Thoracic aorta (tissue), 2 donors: ENCODE measurements at places on chromosomes 11 and 22.

DNA sequence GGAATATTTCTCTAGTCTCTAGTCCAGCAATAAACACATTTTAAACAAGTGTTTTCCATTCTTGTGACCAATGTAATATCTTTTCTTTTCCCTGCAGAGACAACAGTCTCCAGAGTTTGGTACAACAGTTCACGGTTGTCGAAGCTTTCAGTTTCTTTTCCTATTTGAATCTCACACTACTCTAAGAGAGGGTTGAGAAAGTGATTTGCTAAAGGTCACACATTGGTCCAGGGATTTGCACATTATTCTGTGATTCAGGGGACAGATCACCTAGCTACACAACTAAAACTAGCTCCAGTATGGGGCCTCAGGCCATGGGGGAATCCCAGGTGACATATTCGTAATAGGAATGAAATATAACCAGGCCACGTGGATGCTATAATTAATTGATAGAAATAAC is 132.5 kb downstream of the HIPK3 start:
- no peak for DNase-seq

DNA sequence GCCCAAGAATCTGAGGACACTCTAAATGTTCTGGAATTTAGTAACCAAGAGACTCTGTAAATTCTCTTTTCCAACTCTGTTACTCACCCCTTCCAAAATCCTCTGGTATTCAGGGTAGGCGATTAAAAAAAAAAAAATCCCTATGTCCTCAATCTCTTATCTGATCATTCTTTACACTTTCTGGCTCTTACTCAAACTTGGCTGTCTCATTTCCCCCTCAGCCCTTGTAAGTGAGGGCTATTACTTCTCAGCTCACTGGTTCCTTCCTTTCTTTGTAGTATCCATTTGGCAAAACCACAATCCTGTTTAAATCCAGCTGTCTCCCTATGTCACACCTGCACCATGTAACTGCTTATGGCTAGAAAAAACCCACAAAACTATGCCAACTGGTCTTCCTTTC is 12.7 kb upstream of the MSANTD2 start:
- no peak for DNase-seq

DNA sequence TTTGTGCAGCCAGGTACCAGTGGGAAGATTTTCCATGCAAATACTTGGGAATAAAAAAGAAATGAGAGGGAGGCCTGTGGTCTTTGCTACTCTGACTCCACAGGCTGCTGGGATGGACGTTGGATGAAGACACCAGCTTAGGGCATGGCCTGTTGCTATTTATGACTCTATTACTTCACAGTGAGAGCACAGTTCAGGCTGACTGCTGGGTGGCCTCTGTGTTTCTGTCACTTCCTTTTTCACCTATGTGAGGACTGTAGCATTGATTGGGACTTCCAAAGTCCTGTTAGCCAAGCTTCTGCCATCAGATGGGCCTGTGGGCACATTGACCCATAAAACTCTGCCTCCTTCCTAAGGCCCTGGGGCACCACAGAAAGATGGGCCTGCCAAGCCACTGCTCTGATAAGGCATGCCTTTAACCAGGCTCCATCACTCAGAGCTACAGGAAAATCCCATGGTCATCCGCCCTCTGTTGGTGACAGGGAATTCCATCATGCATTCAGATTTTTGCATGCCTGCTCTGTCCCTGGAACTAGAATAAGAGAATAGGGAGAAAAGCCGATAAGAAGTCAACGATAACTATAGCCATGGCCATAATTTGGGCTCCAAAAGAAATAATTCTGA is 64.6 kb downstream of the KCNJ1 start:
- DNase-seq: no peak

GRCh38 chr22:25061605-25062376 is 109.3 kb downstream of the KIAA1671 start:
- no peak for DNase-seq

GRCh38 chr22:21971858-21972275 is 10.7 kb downstream of the TOP3B start:
- DNase-seq: no peak

DNA sequence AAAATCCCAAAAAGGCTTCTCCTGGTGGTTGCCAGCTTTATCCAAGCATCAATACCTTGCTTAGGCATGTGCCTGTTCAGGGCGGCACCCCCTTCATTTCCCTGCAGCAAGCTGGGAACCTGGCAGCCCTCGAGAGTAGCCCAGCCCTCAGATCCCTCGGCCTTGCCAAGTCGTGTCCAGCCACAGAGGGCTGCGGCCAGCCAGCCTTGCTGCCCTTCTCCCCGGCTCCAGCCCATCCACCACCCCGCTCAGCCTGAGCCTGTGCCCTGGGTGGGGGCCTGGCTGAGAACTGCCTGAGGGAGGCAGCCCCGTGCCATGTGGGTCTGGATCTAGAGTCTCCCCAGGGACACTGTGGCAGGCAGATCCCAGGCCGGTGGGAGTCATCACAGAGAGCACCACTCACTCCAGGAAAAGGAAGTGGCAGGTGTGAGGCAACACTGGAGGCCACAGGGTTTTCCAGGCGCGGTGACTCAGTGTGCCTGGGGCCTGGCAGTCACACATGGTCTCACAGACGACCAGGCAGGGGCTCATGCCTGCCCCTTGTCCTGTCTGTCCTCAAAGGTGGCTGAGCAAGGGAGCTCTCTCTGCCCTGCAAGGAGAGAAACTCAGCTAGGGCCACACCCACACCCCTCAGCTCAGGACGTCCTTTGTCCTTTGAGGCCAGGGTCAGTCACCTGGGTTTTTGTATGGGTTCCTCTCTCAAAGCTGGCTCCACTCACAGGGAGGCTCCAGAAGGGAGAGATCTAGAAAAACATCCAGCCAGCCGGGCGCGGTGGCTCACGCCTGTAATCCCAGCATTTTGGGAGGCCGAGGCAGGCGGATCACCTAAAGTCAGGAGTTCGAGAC is 12.2 kb upstream of the CDC42BPG start:
- DNase-seq: peak; percentile 89

DNA sequence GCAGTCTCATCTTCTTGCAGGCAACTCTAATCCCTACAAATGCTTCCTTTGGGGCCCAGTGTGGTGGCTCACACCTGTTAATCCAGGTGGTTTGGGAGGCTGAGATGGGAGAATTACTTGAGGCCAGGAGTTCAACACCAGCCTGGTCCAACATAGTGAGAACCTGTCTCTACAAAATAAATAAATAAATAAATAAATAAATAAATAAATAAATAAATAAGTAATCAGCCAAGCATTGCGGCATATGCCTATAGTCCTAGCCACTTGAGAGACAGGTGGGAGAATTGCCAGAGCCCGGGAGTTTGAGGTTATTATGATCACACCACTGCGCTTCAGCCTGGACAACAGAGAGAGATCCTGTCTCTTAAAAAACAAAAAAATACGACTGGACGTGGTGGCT is 34.1 kb upstream of the RRAS2 start:
- no peak for DNase-seq

DNA sequence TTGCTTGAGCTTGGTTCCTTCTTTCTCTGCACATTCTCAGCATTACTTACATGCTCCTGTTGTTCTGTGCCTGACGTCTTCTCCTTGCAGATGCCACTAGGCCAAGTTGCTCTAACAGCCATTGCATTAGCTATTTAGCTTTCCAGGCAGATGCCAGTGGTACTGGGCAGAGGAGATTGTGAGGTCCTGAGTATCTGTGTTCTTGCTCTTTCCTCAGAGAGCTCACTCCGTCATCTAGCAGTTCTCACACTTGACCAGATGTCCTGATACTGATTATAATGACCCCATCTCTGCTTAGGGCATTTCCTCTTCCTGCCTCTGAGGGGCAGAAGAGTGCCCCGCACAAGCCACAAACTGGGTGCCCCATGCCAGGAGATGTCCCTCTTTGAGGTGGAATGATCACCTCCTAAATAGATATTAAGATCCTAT is 30.7 kb downstream of the ARHGAP1 start:
- DNase-seq: no peak

- no peak for DNase-seq
Measured at GRCh38 chr11:87236368-87236767, 198.6 kb downstream of the TMEM135 start.

DNA sequence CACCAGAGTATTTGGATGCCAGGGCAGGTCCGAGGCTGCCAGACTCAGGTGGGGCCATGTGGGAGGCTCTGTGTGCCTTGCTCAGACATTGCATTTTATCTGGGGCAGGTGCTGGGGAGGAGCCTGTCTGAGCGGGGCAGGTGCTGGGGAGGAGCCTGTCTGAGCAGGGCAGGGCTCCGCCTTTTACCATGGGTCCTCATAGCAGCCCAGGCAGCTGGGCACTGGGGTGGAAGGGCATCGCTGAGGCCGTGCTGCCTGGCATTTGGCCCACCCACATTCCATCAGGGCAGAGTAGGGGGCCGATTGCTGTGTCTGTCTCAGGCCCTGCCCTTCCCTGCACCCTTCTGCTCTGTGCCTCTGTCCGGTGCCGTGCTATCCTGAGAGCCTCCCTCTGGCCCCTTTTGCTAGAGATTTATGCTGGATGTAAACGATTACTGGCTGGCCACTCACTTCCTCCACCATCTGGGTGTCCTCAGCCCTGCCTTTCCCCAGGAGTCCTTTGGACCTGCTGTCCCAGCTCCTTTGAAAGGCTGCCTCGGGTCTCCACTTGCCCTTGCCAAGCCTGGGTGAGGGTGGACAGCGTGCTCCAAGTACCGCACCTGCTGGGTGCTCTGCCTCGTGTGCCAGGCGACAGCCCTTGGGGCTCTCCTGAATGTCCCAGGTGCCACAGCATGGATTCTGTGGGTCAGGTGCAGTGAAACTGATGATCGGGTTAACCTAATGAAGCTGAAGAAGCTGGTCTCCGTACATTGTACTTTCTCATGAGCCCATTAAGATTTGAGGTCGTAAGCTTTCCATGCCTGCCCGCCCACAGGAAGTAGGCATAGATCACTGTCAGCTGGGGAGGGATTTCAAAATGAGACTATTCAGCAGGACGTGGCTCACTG is 281.6 kb downstream of the TBC1D22A start:
- no peak for DNase-seq

- no peak for DNase-seq
Measured at GRCh38 chr11:22922672-22923071, 62.4 kb upstream of the CCDC179 start.

DNA sequence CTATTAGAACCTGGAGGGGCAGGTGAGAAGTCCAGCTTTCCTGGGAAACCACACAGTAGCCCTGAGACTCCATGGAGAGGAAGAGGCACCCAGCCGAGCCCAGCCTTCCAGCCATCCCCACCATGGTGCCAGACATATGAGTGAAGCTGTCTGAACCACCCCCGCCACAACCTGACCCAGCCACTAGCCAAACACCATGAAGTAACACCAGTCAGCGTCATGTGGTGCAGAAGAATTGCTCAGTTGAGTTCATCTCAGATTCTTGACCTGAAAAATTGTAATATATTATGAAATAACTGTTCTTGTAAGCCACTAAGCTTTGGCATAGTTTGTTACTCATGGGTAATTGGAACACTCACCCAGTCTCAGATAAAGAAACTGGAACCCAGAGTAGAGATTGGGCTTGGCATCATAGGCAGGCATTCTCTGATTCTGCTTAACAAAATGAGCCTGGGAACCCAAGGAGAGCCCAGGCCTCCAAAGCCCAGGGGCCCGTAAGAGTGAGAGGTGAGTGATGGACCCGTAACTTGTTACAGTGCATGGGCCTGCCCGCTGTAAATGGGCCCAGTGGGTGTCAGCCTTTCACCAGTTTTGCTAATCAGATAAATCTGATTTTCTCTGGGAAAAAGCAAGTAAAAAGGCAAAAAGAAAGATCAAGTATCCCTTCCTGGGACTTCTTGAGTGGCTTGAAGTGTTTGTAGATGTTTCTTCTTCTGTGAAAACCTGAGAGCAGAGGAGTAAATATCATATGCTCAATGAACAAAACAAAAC is 305.5 kb downstream of the DDX10 start:
- no peak for DNase-seq

DNA sequence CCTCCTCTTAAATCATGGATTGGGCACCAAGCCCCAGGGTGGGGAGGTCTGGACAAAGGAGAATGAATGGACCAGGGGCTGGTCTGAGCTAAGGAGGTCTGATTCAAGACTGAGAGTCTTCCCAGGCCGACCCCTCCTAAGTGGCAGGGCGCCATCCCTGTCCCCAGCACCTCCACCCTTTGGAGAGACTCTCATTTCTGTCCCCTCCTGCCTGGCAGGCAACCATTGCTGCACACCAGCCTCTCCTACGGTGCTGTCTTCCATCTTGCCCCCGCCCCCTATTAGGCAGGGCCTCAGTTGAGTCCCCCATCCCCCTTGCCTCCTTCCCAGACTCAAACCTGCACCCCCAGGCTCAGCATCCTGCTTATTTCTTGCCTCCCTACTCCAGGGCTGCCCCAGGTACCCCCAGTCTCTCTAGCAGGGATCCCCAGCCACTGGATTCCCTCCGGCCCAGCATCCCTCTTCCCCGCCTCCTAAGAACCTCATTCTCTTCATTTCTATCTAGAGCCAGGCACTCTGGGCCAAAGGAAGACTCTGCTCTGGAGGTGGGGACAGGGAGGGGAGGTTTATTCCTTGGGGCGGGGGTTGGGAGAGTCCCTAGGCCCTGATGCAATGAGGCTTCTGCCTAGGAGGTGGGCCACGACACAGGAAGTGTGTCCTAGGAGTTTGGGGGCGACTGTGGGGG is 1.7 kb upstream of the RCOR2 start:
- DNase-seq: no peak

GRCh38 chr11:44758983-44759382 is 32.2 kb downstream of the TSPAN18 start:
- no peak for DNase-seq

DNA sequence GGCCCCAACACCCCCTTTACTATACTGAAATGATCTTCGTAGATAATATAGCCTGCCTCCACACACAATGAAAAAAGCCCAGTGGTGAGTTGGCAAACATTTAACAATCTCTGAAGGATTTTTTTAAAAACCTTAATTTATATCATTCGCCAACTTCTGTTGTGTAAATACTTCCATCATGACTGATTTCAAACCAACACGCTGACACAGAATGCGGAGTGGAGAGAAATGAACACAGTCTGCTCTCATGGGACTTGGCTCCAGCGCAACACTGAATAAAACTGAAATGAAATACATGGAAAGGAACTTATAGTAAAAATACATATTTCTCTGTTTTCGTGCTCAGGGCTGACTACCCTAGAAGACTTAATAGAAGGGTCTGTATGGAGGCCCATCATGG is 61.3 kb upstream of the WNT11 start:
- no peak for DNase-seq

GRCh38 chr11:17960091-17960490 is 52.8 kb downstream of the SERGEF start:
- no peak for DNase-seq

- no peak for DNase-seq
Measured at GRCh38 chr22:45218976-45219375, 21.7 kb downstream of the KIAA0930 start.

- DNase-seq: no peak
Measured at GRCh38 chr11:35583126-35583525, 35.1 kb upstream of the FJX1 start.

- no peak for DNase-seq
Measured at GRCh38 chr11:112537026-112537425, 276.4 kb upstream of the PLET1 start.

GRCh38 chr11:115081972-115082371 is 403.6 kb downstream of the NXPE2 start:
- DNase-seq: no peak

- no peak for DNase-seq
Measured at GRCh38 chr22:30186041-30186440, 60.5 kb downstream of the LIF start.
